AG08395 (cell line): ENCODE measurements at places on chromosomes 6 and 20.

- no peak for DNase-seq
Observed at GRCh38 chr6:46271728-46272127, 100.9 kb upstream of the ENPP5 start.

DNA sequence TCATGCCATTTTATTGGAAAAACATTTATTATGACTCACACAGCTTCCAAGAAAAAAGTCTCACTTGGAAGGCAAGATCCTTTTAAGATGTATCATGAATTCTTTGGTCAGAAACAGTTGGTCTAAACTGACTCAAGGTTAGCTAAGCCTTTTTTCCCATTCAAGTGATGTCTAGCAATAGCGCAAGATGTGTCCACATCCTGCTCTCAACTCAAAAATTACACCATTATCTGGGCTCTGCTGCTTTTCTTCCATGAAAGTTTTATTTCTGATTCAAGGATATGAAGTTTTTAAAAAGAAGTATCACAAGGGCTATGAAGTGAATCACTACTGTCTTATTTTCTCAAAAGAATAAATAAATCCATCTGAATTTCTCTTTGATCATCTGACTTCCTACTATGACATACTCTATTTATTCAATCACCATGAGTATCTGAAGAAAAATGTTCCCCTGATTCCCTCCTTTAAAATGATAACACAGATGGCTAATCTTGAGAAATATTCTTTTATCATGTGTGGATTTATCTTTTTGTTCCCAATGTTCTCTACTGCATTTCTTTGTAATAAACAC is 139.2 kb downstream of the AHI1 start:
- DNase-seq: peak; percentile 72

DNA sequence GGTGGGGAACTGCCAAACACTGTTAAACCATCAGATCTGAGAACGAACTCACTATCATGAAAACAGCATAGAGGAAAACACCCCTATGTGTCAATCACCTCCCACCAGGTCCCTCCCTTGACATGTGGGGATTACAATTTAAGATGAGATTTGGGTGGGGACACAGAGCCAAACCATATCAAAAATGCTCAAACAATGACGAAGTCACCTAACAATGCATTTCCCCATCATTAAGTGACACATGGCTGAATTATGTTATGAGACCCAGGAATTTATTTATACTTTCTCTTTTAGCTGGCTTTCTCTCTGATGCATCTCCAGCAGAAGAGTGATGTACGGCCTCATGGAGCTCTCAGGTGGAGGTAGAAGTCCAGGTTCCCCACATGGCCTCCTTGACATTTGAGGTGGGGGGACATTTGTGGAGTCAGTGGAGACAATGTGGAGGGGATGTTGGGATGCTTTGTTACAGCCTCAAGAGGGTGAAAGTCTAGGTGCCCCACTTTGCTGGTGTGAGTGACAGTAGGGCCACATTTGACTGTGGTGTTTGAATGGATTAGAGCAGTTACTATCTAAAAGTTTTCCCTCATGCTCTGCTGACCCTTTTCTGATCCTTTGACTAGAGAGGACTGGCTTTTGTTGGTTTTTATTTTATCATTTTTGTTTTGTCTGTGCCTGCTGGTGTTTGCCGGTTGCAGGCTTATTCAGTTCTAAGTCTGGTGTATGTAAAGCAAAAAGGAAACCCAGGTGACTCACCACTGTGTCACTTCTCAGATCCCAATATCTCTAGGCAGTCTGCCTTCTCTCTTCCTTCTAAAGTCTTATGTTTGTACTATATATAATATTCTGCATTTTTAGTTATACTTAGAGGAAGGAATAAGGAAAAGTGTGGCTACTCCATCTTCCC is 18.5 kb upstream of the DCBLD1 start:
- peak; percentile 60 for DNase-seq

- no peak for DNase-seq
Observed at GRCh38 chr20:53381568-53382262, 211.9 kb downstream of the ZNF217 start.

DNA sequence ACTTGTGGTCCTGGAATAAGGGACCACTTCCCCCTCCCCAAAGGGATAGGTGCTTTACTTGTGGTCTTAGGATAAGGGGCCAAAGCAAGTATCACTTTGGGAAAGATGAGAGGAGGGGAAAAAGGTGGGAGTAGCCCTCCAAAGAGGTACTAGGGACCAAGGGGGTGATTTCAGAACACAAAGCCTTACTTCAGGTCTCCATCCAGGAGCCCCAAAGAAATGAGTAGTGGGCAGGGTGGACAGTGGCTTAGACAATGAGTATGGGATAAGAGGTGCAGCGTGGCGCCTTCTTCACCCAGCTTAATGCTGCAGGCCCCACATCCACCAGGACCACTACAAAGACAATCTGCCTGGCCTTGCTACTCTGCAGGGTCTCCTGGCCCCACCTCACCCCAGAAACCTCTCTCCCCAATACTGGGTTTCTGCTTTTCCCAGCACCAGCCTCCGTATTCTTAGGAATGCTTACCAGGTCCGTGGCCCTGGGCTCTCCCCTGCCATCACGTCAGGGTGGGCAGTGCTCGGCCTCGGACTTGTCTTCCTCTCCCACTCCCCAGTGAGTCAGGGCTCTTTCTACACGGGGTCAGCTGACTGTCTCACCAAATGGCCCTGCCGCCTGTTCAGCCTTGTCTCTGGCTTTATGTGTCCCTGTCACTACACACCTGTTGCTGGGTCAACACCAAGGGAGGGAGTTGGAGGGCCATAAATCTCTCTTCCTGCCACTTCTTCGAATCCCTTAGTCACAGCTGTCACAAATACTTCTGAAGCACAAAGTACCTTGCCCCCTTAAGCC is 3.1 kb downstream of the NNAT start:
- no peak for DNase-seq

GRCh38 chr20:64150756-64151632 is 13.3 kb upstream of the MYT1 start:
- no peak for DNase-seq

DNA sequence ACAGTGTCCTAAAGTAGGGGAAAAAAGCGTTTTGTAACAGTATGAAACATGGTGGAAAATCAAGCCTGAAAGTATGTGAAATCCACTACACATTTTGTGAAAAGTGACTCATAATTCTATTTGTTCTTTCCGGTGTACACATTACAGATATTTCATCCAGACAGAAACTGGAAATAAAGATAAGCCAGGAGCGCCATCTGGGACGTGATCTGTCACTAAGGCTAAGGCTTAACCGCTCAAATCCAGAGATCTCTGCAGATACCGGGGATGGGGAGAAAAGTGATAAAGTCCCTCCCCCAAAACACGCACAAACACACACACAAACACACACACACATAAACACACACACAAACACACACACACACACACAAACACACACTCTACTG is 26.6 kb upstream of the SRSF6 start:
- DNase-seq: no peak

DNA sequence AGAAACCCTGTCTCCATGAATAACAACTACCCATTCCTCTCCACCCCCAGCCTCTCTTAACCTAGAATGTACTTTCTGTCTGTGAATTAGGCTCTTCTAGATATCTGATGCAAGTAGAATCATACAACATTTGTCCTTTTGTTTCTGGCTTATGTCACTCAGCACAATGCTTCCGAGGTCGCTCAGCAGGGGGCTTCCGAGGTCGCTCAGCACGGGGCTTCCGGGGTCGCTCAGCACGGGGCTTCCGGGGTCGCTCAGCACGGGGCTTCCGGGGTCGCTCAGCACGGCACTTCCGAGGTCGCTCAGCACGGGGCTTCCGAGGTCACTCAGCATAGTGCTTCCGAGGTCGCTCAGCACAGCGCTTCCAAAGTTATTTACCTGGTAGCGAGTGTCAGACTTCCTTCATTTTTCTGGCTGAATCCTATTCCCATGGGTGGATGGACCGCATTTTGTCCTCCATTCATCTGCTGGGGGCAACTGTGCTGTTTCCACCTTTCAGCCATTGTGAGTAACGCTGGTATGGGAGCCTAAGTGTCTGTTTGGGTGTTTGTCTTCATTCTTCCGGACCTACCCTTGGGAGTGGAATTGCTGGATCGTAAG is 31.0 kb upstream of the BHLHE23 start:
- no peak for DNase-seq

DNA sequence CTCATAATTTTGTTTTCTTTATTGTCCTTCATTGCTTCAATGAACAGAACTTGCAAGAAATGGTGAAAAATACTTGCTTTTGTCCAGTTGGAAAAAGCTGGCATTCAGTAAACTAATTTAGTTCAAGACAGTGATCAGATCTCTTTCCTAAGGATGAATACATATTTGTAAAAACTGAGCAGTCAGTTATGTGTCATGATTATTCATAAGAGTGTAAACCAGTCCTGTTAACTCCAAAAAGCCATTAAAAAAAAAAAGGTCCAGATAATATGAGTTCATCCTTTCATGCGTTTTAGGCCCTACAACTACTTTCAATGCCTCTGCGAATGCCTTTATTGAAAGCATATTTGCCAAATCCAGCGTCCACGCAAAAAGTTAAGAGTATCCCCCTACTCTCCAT is 609 bp downstream of the PGM3 start:
- peak; percentile 7 for DNase-seq

DNA sequence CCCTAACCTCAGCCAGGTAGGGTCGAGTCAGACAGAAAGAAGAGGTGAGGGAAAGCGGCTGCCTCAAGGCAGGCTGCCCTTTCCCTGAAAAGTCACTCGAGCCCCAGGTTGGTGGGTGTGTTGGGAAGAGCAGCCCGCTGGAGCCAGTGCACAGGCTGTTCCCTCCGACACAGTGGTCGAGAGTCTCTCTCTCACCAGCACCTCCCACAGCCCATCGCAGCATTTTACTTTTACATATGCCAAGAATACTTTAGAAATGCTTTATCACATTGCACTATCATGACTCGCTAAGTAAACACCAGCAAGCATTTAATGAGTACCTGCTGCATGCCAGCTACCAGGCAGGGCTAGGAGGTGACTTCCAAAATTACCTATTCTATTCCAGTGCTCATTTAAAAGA is 1.7 kb downstream of the PRPH2 start:
- DNase-seq: no peak

- DNase-seq: no peak
Observed at GRCh38 chr20:43186312-43186711, 3.4 kb downstream of the PTPRT start.

- no peak for DNase-seq
Observed at GRCh38 chr20:9955646-9956045, 79.1 kb upstream of the ANKEF1 start.

- peak; percentile 82 for DNase-seq
Observed at GRCh38 chr6:4413073-4413472, 277.7 kb upstream of the ECI2 start.

- DNase-seq: no peak
Observed at GRCh38 chr6:46628976-46629375, 23.6 kb downstream of the CYP39A1 start.

DNA sequence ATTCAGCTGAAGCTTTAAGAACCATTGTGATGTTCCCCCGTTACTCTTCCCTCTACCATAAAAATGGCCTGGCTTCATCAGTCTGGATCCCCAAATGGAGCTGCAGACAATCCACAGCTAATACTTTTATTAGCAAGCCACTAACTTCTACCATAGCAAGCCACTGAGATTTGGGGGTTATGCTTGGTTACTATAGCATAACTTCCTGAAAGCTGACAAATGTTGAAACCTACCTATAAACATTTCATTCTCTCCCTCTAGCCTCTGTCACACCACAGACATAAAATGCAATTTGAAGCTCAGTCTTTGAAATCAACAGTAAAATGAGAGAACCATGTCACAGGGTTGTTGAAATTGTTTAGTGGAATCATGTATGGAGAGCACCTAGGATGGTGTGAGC is 3.0 kb upstream of the HTR1E start:
- DNase-seq: no peak

GRCh38 chr6:138421608-138422007 is 17.6 kb downstream of the HEBP2 start:
- DNase-seq: no peak

- no peak for DNase-seq
Observed at GRCh38 chr6:89944826-89945407, 50.6 kb downstream of the GJA10 start.

DNA sequence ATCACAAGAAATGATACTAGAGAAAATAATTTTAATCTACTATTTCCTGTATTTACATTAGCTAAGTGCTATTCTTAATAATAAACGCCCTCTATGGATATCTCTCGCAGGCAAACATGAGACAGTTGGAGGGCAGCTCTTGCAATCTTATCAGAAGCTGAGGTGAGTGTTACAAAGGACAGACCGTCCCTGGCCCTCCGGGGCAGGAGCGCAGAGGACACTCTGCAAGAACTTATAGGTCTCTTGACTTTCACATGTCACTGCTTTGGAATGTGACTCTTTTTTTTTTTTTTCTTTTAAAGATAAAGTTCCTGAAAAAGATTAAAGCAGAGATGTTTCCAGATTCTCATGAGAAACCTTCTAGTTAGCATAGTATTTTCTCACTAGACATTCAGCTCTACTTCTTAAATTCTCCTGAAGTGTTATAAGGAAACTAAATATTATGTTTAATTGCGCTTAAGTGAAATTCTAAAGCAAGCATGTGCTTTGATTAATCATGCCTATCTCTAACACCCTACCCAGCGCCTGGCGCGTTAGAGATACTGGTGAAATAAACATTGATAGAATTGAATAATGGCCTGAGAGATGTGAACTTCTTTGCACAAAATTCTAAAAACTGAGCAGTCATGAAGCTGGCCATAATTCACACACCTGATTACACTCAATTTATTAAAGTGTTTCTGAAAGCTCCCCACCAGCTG is 57.4 kb downstream of the SYTL3 start:
- peak; percentile 29 for DNase-seq

- no peak for DNase-seq
Observed at GRCh38 chr20:42701948-42702347, 487.8 kb downstream of the PTPRT start.

GRCh38 chr6:68651011-68651985 is 16.2 kb downstream of the ADGRB3 start:
- DNase-seq: no peak

DNA sequence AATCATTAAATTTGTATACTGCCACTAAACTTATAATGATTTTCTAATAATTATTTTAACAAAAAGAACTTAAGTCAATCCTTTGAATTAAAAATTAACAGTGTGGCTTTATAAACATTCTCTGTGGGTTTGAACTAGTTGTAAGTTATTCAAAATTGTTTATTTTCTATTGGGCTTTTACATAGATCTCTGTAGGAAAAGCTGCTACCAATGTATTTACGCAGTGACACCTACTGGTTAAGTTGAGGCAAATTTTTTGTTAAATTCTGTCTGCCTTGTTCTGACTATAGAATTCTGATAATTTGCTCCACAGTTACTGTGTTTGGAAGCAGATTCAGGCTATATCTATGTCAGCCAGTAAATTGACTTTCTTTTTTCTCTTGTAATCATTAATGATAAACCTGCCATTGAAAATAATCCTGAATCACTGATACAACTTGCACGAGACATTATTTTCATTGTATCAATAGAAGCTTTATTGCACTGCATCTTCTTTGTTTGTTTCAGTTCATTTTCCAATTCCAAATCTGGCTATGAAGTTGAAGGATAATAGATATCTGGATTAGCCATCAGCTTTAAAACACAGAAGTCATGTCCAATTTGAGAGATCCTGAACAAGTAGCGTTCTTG is 66.0 kb upstream of the UTRN start:
- DNase-seq: peak; percentile 37

- DNase-seq: peak; percentile 97
Observed at GRCh38 chr6:27871924-27872638, 40.1 kb downstream of the OR2B2 start.
